ENCODE measurements at places on chromosomes 2 and 18.

DNA sequence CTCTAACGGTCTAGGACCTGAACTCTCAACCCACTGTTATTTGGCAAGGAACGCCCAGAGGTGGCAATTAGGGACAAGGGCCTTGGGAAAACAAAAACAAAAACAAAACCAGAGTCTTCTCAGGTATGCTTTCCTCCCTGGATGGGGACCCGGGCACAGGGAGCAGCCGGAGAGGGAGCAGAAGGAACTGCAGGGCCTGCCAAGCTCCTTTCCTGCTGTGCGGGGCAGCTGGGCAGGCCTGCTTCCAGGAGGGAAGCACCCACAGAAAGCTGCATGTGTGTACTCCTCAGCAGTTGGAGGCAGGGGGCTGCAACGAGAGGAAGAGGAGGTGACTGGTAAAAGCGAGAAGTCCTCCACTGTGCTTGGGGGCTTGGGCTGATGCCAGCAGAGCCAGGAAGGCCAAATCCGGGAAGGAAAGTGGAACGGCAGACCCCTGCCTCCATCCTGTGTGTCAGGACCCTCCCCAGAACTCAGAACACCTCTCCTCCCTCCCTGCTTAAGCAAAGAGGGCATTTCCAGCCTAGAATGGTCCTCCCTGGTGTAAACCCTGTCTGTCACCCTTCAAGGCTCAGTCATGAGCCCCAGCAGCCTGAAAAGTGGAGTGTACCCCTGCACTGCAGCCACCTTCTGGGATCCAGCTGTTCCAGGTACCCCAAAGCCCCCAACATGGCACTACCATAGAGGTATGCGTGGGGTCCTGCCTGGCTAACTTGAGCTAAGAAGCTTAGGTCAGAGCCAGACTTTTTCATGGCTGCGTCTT lies 56.3 kb downstream of the DNMT3A start:
- DNase-seq: no peak

DNA sequence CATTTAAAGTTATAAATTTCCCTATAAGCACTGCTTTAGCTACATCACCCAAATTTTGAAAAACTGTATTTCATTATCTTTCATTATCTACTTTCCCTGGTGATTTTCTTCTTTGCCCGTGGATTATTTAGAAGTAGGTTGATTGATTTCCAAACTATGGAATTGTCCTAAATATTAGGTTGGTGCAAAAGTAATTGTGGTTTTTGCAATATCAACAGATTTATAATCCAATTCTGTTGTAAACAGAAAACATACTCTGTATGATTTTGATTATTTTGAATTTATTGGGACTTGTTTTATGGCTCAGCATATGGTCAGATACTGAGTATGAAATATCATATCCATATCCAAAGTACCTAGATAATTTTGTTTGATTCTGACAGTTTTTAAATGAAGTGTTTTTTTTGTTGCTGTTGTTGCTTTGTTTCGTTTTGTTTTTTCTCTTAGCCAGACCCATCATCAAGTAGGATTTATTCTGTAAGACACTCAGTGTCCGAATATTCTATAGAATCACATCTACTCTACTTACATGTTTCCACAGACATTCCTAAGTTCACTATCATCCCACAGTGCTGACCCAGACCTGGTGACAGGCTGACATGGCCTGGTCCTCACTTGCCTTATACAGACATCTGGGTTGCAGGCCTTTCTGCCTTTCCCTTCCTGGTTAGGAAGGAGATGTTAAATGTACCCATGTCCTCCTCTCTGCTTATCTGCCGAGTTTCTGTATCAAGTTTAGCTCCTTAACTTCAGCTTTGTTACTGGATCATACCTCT lies 2.1 kb upstream of the TRABD2A start:
- no peak for DNase-seq

GRCh38 chr2:241659150-241659739 lies 21.8 kb downstream of the ATG4B start:
- peak; percentile 69 for DNase-seq

DNA sequence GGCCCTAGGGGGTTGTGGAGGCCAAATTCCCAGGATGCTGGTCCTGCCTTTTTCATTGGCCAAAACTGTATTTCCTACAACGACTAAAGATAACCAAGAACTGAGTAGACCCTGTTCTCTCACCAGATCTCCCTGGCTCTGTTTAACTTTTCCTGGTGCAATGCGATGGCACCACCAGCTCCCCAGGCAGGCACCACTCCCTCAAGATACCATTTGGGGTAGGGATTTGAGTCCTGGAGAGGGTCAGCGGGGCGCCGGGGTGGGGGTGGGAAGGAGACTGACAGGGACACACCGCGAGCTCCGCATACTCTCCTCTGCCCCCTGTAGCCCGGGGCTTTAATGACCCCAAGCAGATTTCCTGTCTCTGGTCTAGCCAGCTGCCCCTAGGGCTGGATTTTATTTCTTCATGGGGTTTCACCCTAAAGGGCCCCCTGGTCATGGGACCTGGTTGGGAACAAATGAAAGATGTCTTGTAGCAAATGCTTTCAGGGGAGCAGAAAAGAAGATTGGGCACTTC lies 7.3 kb downstream of the SIX2 start:
- DNase-seq: no peak

DNA sequence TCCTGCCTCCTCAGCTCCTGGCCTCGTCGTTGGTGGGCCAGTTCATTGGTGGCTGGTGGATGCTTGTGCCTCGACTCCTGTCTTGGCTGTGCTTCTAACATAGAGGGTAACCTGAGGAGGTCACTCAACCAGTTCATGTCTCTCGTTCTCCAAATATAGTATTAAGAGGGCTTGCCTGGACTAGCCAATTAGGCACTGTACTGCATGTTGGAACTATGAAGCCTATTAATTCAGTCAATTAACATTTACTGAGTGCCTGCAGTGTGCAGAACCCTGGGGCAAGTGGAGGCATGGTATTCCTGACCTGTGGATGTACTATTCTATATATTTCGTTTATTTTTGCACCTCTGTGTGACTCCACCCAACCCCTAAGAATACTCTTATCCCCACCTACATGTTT lies 89.9 kb upstream of the PELI1 start:
- DNase-seq: no peak

GRCh38 chr18:35974181-35974580 lies 1.7 kb downstream of the RMP24 start:
- peak; percentile 60 for DNase-seq

DNA sequence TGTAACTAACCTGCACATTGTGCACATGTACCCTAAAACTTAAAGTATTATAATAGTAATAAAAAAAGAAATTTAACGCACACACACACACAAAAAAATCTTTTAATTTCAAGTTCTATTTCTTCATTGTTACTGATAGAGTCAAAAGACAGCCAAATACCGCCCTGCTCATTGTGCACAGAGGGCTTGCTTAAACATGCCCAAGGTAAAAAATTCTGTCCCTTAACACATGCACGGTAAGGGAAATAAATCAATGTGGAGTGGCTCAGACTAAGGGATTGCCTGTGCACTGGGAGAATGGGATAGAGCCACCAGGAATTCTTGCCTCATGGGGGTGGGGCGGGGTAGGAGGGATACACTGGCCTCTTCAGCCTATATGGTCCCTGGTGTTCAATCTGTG lies 468.0 kb downstream of the NUP35 start:
- DNase-seq: no peak

DNA sequence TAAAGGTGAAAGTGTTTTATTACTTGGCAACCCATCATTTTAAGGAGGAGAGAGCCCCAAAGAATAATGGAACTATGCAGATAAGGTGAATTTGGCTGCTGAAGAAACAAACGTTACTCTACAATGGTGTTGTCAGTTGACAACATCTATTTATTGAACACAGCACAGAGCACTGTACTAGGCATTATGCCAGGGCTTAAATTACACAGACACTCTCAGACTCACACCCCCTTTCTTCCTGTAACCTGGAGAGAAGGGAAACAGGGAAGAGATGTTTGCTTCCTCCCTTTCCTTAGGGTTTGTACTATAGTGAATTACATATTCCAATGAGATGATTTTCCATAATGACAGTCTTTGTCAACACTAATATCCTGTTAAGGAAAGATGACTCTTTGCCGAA lies 94.0 kb upstream of the ATP5MC3 start:
- no peak for DNase-seq

DNA sequence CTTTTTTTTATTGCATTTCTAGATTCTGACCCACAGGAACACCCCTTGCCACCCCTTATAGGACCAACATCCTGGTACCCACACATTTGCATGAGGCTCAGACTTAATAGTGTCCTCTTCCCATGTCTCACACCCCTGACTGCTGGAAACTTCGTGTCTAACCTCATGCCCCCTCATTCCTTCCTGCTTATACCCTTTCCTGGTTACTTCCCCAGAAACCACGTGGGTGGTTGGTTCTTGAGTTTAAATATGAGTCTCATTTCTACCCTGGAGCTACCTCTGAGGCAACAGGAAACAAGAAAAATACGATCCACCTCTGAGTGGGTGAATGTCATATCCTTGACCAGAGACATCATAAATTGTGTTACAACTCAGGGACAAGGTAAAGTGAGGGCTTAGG lies 1.6 kb downstream of the TNP1 start:
- DNase-seq: no peak

- DNase-seq: no peak
Observed at GRCh38 chr2:142862299-142862698, 15.2 kb upstream of the KYNU start.

- peak; percentile 40 for DNase-seq
Observed at GRCh38 chr2:11411768-11412448, 54.1 kb downstream of the E2F6 start.

- no peak for DNase-seq
Observed at GRCh38 chr2:224381521-224382279, 20.2 kb downstream of the FAM124B start.

Measured in globus pallidus (tissue), 1 donor.